ENCODE measurements at places on chromosomes 16 and 17.

GRCh38 chr17:38561416-38562214 is 44.1 kb downstream of the SRCIN1 start:
- DNase-seq = no peak

DNA sequence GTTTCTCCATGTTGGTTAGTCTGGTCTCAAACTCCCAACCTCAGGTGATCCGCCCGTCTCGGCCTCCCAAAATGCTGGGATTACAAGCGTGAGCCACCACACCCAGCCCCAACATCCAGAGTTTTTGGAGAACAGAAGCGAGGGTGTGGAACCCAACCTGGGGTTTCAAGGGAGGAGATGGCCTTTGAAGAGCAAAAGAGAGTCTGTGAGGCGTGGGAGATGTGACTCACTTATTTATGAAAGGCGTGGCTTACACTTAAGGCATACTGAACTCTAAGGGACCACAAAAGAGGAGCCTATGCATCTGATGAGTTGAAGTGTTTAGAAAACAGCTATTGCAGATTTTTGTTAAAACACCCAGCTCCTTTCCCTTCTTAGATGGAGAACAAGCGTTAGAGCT is 18.9 kb downstream of the ARSG start:
- DNase-seq = no peak

- no peak for DNase-seq
Measured at GRCh38 chr17:82647593-82648164, 565 bp downstream of the WDR45B start.

DNA sequence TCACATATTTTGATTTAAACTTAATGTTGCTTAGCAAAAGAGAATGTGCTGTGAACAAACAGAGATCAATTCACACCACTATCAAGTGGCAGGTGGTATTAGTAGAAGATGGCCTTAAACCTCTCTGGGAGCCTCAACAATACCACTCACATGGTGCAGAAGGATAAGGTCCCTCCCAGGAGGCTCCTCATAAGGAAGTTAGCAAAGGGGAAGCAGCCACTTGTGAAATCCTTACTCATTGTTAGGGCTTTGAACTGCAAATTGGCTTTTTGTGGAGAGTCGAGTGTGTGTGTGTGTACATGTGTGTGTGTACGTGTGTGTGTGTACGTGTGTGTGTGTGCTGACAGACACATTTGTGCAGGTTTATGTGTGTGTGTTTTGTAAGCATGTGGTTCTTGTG is 48.9 kb upstream of the ASIC2 start:
- DNase-seq = no peak

DNA sequence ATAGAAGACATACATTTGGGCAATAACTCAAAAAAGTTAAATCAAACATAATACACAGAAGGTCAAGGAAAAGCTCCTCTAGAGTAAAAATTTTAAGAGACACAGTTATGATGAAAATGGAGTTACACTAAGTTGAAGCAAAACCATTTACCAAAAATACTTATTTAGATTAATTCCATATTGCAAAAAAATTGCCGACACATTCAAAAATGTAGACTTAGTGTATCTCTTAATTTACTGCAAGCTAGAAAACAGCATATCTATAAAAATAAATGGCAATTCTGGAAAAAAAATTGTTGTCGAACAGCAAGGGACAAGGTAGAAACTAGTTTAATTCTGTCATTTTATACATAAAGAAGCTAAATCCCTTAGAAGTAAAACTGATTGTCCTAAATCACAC is 248.7 kb upstream of the KIF2B start:
- no peak for DNase-seq

DNA sequence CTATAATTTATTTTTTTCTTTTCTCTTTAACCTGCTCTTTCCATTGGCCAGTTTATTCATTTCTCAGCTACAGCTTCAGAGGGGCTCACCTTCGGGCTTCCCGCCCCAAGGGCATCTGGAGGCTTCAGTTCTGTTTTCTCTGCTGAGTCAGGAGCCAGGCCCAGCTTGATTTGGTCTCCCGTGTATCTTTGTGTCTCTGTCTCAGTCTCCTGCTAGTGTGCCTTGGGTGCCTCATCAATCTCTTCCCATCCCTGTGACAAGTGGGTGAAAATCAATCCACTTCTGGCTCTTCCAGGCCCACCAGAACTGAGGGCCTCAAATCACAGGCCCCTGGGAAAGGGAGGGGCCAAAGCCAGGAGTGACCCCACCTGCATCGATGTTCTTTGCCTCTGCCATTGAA is 72.1 kb downstream of the CCDC182 start:
- no peak for DNase-seq

- peak; percentile 3 for DNase-seq
Measured at GRCh38 chr17:71900621-71901229, 220.1 kb upstream of the SOX9 start.

GRCh38 chr17:77666462-77666861 is 292.0 kb upstream of the TNRC6C start:
- DNase-seq = no peak

DNA sequence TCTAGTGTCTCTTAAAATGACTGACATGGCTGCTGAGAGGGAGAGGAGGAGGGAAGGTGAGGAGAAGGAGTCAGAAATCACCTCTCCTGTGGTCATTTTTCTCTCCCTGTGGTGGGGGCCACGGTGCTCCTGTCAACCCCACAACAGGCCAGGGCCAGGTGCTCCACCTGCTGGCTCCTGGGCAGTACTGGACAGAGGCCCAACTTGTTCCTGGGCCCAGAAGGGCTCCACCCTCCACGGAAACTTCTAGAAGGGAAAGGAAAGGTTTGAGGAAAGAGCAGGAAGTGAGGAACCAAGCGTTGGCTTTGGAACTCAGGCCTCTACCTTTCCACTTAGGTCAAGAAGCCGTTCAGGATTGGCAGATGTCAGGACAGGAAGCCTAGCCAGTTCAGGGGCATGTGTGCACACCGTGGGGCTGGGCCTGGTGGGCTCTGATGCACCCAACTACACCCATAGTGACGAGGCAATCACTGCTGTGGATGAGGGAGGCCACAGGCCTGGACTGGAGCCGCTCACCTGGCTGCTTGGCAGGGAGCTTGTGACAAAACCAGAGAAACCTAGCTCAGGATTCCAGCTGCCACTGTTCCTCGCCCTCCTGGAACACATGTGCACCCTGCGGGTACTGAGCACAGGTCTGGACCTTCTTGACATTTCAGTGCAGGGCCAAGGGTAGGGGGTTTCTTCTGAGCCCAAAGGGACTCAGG is 36.1 kb downstream of the WNT3 start:
- peak; percentile 46 for DNase-seq

DNA sequence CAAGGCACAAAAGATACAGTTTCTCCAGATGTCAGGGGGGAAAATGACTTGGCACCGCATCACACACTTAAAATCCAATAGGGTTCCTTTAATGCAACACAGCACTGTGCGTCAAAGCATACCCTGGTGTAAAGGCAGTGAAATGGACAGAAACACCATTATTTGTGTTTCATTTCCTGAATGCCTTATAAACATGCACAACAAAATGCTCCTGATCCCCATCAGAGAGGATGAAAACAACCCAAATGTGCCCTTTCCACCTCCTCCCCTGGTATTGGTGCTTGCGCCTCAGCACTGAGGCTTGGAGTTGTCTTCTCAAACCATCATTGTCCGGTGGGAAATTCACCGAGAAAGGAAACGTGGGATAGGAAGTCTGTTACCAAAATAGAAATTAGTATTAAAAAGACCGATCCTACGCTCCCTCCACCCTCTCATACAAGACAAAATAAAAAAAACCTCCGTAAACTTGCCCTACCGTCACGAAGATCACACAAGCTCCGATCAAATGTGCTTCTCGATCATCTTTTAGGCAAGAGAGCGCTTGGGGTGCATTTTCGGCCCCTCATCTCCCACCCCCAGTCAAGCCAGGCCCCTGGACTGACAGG is 722 bp downstream of the CDC27 start:
- peak; percentile 59 for DNase-seq

- DNase-seq = peak; percentile 39
Measured at GRCh38 chr17:59620518-59621259, 994 bp downstream of the CLTC start.

- DNase-seq = no peak
Measured at GRCh38 chr17:70771804-70772386, 602.6 kb downstream of the KCNJ2 start.

DNA sequence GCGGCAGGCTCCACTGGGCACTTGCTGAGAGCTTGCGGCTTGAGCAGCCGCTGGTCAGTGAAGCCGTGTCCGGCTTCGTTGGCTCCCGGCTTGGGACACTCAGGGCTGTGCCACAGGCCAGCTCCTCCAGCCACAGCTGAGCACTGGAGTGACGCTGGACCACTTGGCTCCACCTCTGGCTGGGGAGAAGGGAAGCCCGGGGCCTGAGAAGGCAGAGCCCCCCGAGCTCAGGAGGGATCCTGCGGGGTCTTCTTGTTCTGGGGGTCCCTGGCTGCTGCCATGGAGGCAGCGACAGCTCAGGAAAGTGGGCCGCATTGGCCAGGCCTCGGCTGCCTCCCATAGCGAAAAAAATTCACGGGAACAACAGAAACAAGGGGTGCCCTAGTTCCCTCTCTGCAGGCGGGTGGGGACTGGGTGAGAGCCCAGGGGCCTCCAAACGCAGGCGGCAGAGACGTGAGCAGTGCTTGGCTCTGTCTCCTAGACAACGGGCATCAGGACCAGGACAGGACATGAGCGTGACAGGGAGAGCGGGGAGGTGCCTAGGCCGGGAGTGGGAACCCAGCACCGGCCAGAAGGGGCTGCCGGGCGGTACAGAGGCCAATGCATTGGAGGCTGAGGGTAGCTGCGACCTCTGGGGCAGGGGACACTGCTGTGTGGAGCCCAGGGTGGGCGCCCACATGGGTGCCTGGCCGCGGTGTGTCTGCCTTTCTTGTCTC is 37.7 kb downstream of the SLC7A5 start:
- no peak for DNase-seq

DNA sequence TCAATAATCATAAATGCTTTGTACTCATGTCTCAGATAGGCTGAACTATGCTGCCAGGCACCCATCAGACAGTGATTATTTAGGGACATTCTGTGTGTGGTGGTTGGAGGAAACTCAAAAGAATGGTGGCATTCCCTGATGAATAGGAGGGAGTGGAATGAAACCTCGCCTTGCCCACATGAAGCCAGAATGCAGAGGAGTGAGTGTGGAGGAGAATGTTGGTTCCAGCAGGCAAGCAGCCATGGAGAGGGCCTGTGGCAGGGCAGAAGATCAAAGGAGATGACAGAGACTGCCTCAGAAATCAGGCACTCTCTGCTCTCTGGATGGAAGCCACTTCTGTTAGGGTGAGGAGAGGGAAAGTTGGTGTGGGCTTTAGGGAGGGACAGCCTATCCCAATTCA is 22.5 kb downstream of the KCTD19 start:
- DNase-seq = no peak

- DNase-seq = no peak
Measured at GRCh38 chr16:6020162-6020985, 922.8 kb upstream of the EEF2KMT start.

DNA sequence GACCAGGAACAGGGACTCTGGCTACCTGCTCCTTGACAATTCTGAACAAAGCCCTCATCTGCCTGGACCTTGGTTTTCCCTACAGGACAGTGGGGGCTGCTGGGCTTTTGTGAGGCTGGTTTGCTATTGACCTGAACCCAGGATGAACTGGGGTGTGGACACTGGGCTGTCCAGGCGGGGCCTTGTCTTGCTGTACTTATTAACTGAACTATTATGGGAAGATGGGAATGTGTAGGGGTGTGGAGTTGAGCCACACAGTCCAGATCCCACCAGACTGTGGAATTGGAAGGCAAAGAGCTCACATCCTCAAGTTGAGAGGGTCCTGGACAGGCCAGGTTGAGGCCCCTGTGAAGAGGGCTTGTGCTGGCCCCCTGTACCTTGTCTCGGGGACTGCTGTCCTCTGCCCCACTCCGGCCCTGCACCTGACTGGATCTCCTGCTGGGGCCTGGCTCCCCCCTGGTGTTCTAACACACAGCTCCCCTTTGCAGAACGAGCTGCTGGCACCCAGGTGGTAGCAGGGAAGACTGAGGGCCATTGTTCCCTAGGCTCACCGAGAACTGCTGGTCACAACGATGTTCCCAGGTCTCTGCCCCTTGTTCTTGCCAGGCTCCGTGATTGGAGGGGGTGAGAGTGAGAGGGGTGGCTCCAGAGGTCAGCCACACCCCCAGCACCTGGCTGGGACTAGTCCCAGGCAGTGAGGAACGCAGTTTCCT is 51.8 kb upstream of the CDC42EP4 start:
- no peak for DNase-seq

DNA sequence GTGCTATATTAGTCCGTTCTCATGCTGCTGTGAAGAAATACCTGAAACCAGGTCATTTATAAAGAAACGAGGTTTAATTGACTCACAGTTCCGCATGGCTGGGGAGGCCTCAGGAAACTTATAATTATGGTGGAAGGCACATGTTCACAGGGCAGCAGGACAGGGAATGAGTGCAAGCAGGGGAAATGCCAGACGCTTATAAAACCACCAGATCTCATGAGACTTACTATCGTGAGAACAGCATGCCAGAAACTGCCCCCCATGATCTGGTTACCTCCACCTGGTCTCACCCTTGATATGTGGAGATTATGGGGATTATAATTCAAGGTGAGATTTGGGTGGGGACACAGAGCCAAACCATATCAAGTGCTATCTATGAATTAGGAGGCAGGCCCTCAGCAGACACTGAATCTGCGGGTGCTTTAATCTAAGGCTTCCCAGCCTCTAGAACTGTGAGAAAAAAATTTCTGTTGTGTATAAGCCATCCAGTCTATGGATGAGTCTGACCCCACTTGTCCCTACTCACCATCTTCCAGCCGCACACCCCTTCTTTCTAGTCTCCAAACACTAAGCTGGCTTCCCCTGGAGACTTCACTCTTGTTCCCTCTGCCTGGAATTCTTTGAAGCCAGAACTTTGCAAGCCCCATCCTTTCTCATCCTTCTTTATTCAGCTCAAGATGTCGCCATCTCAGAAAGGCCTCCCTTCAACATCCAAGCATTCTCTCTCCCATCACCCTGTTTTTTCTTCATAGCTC is 772 bp upstream of the NUP93 start:
- no peak for DNase-seq

GRCh38 chr16:1028056-1028455 is 44.5 kb upstream of the SSTR5 start:
- DNase-seq = no peak
